Fibroblast of skin of left quadriceps (primary cell): ENCODE measurements at places on chromosomes 2 and 18.
A peak's percentile ranks its signal among the peaks of the same experiment; 100 is the strongest.

GRCh38 chr2:10064932-10065772, 15.1 kb downstream of the CYS1 start:
- DNase-seq: no peak

DNA sequence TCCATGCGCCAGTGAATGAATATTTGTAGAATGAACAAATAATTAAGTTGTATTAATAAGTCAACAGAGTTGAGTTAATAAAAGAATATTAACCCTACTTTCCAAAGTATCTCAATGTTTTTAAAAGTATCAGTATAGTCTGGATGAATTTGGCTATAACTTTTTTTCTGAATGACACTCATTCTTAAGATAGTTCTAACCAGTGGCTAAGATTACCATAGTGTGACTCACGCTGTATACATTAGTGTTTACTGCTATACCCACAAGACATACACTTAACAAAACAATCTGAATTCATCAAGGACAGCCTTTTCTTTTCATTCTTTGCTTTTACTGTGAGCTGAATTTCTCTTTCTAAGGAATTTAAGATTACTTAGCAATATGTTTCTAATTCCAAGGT, 77.0 kb upstream of the PDE1A start:
- DNase-seq: no peak

DNA sequence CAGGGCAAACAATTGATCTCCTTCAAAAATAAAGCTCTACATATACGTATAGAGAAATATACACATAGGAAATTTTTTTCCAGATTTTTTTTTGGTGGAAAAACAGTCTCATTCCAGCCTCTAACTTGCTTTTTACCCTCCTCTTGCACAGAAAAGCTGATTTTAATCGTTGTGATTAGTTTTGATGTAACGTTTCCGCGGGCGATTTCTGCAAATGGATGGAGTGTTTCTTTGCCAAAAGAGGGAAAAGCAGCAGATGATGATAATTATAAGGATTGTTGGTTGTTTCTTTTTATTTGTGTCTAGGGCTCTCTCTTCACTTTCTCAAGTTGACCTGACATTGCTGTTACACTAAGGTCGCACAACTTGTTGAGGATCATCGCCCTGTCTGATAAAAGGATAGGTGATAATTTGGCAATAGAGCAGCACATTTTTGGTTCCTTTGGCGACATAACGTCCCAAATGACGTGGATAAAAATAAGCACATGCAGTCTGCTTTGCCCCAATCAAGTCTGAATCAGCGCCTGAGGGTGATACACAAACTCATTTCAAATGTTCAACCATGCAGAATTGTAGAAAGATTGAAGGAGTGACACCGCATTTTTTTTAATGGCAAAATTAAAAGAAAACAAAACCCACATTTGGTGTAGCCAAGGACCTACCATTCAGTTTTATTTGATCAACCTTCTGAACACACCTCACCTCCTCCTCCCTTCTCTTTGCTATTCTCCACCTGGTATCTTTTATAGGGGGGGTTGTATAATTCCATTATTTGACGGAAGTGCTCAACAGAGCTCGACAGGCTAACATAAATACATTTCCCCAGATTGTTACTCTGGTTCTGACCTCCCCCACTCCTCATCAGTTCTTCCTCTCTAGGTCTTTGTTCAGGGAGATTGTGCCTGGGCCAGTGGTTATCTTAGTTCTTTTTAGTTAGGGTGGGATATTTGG, 109.6 kb upstream of the KCTD1 start:
- no peak for DNase-seq

DNA sequence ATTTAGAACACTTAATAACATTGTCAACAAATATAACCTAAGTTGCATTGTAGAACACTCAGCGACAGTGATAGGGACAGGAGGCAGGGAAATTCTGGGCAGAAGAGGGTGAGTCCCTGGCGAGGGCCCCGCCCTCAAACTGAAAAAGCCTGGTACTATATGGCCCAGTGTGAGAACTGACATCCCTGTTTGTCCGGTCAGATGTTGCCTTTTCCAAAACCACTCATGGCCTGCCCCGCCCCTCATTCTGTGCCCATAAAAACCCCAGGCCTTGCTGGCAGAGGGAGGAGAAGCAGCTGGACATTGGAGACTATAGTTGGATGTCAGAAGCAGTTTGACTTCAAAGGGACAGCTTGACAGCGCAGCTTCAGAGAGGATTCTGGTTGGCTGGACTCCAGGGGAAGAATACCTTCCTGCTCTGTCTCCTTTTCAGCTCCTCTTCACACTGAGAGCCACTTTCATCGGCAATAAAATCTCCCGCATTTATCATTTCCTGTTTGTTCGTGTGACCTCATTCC, 47.0 kb downstream of the FAM117B start:
- no peak for DNase-seq

- DNase-seq: no peak
Measured at GRCh38 chr18:13269013-13269280, 50.4 kb downstream of the LDLRAD4 start.

DNA sequence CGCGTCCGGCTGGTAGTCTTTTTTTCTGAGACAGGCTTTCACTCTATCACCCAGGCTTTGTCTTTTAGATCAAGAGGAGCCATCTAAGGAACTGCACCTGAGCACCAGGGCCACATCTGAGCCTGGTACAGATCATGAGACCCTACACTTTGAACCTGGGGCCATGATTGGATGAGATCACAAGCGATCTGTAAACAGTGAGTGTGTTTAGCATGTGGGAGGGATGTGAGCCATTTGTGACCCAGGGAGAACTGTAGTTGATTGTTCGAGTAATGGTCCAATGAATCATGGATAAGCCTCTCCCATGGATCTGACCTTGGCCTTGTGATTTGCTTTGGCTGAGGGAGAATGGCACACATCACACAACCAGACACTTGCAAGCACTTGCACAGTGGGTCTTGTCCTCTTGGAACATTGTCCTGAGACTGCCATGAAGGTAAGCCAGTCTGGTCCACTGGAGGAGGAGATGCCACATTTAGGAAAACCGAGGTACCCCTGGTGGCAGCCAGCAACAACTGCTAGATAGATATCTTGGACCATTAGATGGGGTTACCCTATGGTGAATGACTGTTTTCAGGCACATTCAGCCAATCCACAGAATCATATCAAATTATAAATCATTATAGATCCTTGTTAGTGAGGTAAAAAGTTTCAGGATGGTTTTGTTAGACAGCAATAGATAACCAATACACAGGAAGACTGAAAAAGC, 19.5 kb upstream of the DTNB start:
- no peak for DNase-seq

- peak; percentile 66 for DNase-seq
Measured at GRCh38 chr2:40332191-40332826, 119.6 kb downstream of the SLC8A1 start.

GRCh38 chr2:19185086-19185485, 173.3 kb downstream of the OSR1 start:
- DNase-seq: no peak

DNA sequence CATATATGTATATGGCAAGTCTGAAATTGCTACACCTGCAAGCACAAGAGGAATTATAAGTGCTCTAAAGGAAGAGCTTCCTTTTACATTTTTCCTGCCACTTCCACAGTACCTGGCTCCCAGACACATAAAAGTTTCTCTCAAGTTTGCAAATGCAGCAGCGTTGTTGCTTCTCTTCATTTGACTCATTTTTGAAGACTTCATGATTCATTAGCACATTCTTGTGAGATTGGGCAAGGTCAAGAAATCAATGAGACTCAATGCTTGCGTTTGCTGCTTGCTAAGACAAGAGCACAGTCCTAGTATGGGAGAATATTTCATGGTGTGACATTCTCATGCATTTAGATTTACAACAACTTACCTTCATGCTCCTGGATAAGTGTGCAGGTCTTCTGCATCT, 42.6 kb upstream of the PDCL3 start:
- no peak for DNase-seq

- no peak for DNase-seq
Measured at GRCh38 chr2:233171344-233171743, 80.1 kb upstream of the ATG16L1 start.

DNA sequence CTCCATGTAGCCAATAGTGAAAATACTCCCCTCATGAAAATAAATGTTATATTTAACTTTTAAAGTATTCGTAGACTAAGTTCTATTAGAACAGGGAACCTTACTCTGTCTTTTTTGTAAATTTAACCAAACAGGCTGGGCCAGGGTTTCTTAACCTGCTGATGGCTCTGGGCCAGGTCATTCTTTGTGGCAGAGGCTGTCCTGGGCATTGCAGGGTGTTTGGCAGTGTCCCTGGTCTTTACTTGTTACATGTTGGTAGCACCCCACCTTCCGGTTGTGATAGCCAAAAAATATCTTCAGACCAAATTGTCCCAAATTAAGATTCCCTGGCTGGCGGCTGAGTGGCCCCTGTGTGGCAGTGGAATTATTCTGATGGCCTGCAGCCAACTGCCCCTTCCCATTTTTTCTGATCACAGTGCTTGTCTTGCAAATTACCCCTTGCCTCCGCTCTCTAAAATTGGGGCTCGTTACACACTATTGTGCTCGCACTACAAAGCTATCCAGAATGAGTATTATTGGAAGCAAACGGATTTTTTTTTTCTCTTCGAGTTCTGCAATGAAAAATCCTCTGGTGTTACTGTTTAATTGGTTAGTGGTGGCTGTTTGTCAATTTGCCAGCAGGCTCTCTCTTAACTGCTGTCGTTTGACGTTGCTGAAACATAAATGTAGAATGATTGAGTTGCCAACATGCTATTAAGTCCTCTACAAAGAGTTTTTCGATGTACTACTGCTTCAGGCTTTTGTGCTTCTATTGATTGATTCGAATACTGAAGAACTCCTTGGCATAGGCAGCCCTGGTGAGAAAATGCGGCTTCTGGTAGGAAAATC, 216.9 kb downstream of the SH3RF3 start:
- no peak for DNase-seq

- no peak for DNase-seq
Measured at GRCh38 chr2:20992201-20992711, 51.6 kb downstream of the APOB start.

GRCh38 chr2:193810533-193810932, 1615.8 kb upstream of the TMEFF2 start:
- DNase-seq: no peak

GRCh38 chr2:111958901-111959300, 60.5 kb downstream of the MERTK start:
- no peak for DNase-seq

GRCh38 chr2:57440437-57440836, 606.2 kb upstream of the VRK2 start:
- no peak for DNase-seq

- DNase-seq: no peak
Measured at GRCh38 chr2:130186391-130186790, 4.3 kb downstream of the MZT2B start.

DNA sequence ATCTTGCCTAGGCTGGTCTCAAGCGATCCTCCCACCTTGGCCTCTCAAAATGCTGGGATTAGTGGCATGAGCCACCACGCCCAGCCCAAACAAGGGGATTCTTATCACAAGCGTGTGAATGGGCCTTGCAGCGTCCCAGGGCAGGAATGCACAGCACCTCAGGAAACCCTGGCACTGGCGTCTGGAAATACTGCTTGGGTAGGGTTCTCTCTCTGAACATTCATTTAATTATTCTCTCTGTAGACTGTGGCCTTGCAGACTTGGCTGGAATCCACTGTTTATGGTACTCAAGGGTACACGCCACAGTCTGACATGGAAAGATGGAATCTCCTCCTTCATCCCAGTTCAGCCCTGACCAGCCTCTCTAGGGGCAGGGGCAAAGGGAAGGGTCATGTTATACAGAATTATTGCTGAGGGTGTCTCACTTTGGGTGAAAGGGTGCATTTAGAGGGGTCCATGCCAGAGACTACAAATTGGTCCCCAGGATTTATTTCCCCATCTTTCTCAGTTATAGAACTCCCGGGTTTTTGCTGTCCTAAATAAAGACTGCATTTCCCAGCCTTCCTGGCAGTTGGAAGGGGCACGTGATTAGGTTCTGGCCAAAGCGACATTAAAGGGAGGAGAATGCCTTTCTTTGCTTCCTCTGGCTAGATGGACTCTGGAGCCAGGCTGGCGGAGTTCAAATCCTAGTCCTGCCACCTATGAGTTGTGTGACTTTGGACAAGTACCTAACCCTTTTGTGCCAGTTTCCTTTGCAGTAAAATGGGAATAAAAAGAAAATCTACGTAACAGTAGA, 147.2 kb upstream of the HAAO start:
- DNase-seq: no peak

- DNase-seq: peak; percentile 64
Measured at GRCh38 chr2:85273738-85274731, 53.8 kb downstream of the TGOLN2 start.

GRCh38 chr2:84515788-84516187, 510 bp upstream of the DNAH6 start:
- DNase-seq: no peak

DNA sequence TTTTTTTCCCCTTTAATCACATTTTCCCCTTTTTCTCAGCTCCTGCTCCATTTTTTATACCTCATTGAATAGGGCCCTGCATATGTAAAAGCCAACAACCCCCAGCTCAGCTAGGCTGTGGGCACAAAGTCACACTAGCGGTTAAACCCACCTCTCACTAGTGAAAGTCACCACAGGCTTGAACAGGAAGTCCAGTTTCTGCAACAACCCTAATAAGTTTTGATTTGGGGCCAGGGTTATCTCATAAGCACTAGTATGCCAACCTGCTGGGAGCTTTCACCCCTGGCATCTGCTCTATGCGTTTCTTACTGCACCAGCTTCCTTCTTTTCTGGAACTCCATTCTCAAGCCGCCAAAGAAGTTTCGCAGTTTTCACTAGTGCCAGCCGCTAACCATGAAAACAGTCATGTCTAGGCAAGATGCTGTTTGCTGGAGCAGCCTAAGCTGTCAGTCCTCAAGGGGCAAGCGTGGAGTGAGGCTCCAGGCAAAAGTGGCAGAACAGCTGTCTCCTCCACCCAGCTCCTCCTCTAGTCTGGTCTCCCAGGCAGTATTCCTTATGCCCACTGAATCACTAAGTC, 197.0 kb upstream of the MEIS1 start:
- DNase-seq: no peak

DNA sequence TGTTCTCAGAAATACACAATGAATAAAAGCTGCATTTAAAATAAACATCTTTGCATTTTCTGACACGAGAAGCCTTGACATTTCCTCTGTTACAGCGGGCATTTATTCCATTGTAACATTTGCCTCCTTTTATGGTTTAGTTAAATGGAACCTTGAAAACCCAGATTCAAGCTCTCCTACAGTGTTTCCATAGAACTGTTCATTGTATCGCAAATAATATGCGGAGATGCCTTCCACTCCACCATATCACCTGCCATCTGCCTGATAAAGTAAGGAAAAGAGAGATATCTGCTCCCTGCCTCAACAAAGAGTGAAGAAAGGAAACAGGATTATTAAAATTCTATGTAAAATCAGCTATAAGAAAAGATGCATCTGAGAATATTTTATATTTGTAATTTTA, 69.8 kb downstream of the CDH19 start:
- DNase-seq: no peak
